Chondrocyte (in vitro differentiated cells): ENCODE measurements at places on chromosomes 1 and 21. TPM values are rescaled to one million over a fixed set of nuclear protein-coding genes. Genes with fewer than 3 reads are reported as not detected.

- H3K27me3 ChIP-seq = no peaks in the 10 kb centered on the region
- DNase-seq = no peak
- no peak overlapping the region for H3K4me3 ChIP-seq
- peak overlapping the region; percentile 97 for H3K27ac ChIP-seq
- H3K36me3 ChIP-seq = peaks cover 6% of the 10 kb centered on the region
Observed at GRCh38 chr1:19398309-19398760, 86.2 kb downstream of the SLC66A1 start.

LCE2B gene
- total RNA-seq = not detected in 3 replicates

CYP4A11 gene
- total RNA-seq = not detected in 3 replicates

CA6 gene
- total RNA-seq = not detected in 3 replicates

- no peak overlapping the region for H3K27ac ChIP-seq
- no peak overlapping the region for H3K4me3 ChIP-seq
- DNase-seq = no peak
- no peaks in the 10 kb centered on the region for H3K27me3 ChIP-seq
Observed at GRCh38 chr1:33424205-33424604, 6.7 kb downstream of the PHC2 start.
